Ecto neural progenitor cell (in vitro differentiated cells): ENCODE measurements at places on chromosomes 5 and 9.
A peak's percentile ranks its signal among the peaks of the same experiment; 100 is the strongest.

GRCh38 chr9:706606-707459 lies 134.7 kb upstream of the DMRT1 start:
- peak; percentile 79 for DNase-seq

GRCh38 chr5:36844305-36844704 lies 32.3 kb upstream of the NIPBL start:
- no peak for DNase-seq

DNA sequence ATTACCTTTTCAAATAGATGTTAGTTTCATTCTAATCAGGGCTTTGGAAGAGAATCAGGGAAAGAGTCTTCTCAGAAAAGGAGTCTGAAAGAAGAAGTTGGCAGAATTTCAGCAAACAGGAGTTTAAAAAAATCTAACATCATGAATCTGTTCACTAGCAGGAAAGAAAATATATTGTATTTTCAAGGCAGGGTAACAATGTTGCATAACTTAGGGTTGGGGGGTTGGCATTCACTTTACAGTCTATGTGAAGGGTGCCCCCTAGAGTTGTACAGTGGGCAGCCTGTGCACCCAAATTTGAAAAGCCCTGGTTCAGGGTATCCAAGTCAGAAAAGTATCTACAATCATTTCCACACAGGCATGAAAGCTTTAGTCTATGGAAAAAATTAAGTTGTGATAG lies 348.4 kb upstream of the SLC30A5 start:
- DNase-seq = no peak

GRCh38 chr9:127147251-127147650 lies 24.8 kb upstream of the ANGPTL2 start:
- no peak for DNase-seq

- no peak for DNase-seq
Measured at GRCh38 chr9:123990427-123990826, 21.1 kb upstream of the LHX2 start.

- no peak for DNase-seq
Measured at GRCh38 chr5:54361691-54362411, 51.5 kb upstream of the ARL15 start.

GRCh38 chr9:112061152-112061740 lies 113.9 kb downstream of the SUSD1 start:
- DNase-seq = no peak

DNA sequence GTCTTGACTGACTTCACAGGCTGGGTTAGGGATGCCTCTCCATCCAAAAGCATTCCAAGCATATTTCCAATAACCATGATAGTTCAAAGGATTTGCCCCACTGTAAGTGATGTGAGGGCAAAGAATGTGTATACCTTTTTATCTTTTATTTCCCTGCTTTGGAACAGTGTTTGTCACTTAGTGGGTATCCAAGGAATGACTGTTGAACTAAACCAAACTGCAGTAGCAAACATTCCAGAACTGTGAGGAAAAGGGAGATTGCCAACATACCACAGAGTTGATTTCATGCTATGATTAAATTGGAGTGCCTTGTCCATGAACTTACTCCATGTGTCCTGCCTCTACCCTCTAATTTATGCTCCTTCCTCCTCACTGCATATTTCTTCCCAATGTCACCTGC lies 400.0 kb downstream of the KIAA0825 start:
- DNase-seq = no peak

DNA sequence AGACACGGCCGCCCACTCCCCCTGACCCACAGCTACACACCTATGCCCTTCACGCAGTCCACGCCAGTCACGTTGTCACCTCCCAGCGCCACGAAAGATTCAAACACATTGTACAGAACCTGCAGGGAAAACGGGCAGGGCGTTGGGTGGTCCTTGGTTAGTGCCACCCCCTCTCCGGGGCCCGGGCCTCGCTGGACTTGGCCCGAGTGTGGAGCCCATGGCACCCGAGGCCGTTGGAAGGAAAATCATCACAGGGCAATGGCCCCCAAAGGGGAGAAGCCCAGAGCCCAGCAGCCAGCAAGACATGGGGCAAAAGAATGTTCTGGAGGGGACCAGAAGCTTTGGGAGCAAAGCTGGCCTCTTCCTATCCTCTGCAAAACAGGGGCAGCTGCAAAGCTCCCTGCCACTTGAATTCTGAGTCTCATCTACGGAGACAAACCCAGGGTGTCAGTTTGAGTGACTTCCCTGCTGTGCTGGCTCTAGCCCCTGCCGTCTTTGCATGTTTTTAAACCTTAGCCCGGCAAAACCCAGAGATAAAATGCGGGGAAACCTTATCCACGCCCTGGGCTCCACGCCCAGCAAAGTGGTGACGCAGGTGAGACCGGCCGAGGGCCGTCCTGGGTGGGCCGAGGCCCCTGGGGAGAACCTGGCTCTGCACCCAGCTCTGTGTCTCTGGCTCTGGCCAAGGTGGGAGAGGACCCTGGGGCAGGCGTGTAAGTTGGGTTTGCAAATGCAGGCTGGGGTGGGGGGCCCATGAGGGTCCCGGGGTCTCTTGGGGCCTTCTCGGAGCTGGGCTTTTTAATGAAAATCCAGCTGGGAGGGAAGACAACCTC lies 38.9 kb downstream of the SLC9A3 start:
- no peak for DNase-seq
